ENCODE measurements at places on chromosomes 6 and 20. TPM values are rescaled to one million over a fixed set of nuclear protein-coding genes. Genes with fewer than 3 reads are reported as not detected.
A peak's percentile ranks its signal among the peaks of the same experiment; 100 is the strongest.

HLA-A gene
- 2,596 TPM for total RNA-seq

SPATA25 gene
- total RNA-seq: 4.2 TPM

DNA sequence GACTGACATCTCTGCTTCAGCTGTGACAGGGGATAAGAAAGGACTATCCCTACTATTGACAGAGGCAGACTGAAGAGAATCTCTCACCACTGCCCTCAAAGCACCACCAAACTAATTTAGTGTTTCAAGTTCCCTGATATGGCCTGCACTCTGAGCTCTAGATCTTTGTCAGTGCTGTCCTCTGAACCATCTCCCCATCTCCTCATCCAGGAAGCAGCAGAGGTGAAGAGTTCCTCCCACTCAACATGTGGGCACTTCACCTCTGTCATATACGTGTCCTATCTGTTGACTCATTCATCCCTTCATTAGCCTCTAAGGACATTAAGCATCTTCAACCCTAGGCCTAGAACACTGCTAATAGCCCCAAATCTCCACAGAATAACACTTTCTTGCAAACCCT lies 14.1 kb downstream of the FAM210B start:
- DNase-seq: no peak
- no peaks in the 10 kb centered on the region for H3K4me1 ChIP-seq
- H3K4me3 ChIP-seq: no peak overlapping the region
- peak overlapping the region; percentile 21 for H3K27ac ChIP-seq
- H3K36me3 ChIP-seq: no peaks in the 10 kb centered on the region
- H3K27me3 ChIP-seq: no peaks in the 10 kb centered on the region

GRCh38 chr6:11414176-11414963 lies 123.2 kb upstream of the TMEM170B start:
- no peaks in the 10 kb centered on the region for H3K4me1 ChIP-seq
- peak overlapping the region; percentile 57 for H3K27ac ChIP-seq
- no peaks in the 10 kb centered on the region for H3K27me3 ChIP-seq
- peak; percentile 26 for DNase-seq
- no peak overlapping the region for H3K4me3 ChIP-seq

GRCh38 chr6:1860756-1861348 lies 251.1 kb downstream of the FOXC1 start:
- no peaks in the 10 kb centered on the region for H3K36me3 ChIP-seq
- H3K4me3 ChIP-seq: no peak overlapping the region
- H3K27me3 ChIP-seq: no peaks in the 10 kb centered on the region
- no peak overlapping the region for H3K27ac ChIP-seq
- H3K4me1 ChIP-seq: no peaks in the 10 kb centered on the region

GRCh38 chr20:22825076-22825475 lies 210.0 kb upstream of the SSTR4 start:
- DNase-seq: no peak
- no peak overlapping the region for H3K4me3 ChIP-seq
- no peaks in the 10 kb centered on the region for H3K4me1 ChIP-seq
- no peaks in the 10 kb centered on the region for H3K36me3 ChIP-seq
- no peaks in the 10 kb centered on the region for H3K27me3 ChIP-seq

GRCh38 chr20:1568163-1568490 lies 10.6 kb upstream of the SIRPD start:
- DNase-seq: no peak
- peaks cover 7% of the 10 kb centered on the region for H3K36me3 ChIP-seq
- no peaks in the 10 kb centered on the region for H3K4me1 ChIP-seq
- no peaks in the 10 kb centered on the region for H3K27me3 ChIP-seq
